ENCODE measurements at places on chromosomes 4 and X.

DNA sequence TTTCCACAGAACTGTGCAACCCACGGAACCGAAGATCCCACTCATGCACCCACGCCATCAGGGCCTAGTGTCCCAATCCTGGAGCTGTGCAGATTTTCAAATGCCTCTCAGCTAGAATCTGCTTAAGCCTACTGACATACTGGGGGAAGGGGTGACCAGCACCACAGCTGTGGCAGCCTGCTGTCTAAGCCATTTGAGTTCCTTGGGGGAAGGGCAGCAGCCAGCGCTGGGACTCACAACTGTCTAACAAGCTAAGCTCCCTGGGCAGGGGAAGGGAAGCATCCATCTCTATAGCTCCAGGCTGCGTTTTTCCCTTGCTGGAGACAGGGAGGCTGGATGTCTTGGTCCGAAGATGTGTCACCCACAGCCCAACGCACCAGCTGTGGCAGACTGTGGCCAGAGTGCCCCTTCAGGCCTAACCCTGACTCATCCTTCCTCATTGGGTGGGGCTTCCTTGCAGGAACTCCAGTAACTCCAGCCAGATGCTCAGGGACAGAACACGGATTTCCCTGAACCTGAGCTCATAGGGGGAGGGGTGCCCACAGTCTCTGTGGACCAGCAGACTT lies 194.8 kb downstream of the CHRDL1 start:
- no peak for DNase-seq

- DNase-seq: peak; percentile 62
These were observed 1.2 kb downstream of the TMSB4X start for GRCh38 chrX:12975991-12976558.

DNA sequence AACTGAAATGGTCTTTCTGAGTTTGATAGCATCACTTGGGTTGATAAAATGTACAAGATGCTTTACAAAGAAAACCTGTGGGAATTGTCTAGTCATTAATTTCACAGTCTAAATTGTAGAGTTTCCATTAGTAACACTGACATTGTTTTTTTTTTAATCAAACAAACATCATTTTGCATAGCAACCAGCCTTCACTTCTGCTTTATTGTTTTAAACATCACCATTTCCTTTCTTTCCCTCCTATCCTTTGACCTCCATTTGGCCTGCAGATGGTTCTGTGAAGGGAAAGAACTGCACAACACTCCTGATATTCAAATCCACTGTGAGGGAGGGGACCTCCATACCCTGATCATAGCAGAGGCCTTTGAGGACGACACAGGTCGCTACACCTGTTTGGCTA lies 171.1 kb downstream of the PALLD start:
- DNase-seq: no peak

DNA sequence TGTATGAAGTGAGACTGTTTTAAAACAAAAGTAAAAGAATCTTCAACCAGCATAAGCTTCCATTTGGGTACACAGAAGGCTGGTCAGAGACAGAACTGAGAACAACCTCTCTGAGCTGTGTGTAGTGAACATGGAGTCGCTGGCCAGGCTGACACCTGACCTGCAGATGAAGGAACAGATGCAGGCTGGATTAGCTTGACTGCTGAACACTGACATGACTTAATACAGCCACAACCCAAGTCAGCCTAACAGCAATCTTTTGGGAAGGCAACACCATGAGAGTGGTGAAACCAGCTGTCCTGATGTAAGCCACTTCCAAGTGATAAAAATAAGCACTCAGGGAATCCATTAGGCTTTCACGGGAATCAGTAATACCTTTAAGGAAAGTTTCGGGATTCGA lies 10.1 kb downstream of the SCARB2 start:
- DNase-seq: no peak

GRCh38 chrX:72028701-72029470 lies 102.8 kb downstream of the RTL5 start:
- no peak for DNase-seq

DNA sequence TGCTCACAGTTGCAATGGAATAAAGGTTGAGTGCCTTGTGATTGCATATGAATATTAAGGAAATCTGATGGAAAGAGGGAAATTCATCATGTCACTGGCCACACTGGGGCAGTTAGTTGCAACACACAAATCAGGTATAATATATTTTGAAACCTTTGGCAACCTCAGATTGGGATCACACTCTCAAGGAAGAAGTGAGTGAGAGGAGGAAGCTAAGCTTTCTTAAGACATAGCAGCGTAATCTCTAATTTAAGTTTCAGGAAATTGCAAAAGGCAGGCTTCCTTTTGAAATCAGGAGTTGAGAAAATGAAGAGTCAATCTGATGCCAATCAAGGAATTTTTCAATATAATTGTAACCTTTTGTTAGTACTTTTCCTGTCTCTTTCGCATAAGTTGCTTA lies 12.3 kb upstream of the CLTRN start:
- peak; percentile 39 for DNase-seq

- DNase-seq: no peak
These were observed 89.4 kb downstream of the AMMECR1 start for GRCh38 chrX:110228453-110228852.

DNA sequence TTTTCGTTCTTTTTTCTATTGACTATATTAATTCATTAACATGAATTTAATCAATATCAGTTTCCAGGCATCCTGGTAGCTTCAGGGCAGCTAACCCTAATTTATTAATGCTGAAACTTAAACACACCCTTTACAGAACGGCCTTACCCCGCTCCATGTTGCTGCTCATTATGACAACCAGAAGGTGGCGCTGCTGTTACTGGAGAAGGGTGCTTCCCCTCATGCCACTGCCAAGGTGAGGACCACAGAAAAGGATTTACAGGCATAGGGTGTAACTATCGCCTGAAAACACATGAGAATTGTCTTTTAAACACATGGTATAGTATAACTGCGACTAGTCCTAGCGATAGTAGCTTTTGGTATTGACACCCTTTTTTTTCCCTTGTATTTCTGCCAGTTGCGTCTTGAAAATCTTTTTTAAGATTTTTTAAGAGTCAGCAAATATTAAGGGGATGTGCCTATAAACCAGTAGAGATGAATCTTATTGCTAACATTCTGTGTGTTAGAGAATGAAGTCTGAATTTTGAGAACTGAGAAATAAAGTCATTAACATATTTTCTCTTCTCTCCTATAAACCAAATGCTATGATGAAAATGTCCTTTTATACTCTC lies 229.0 kb downstream of the ANK2 start:
- peak; percentile 86 for DNase-seq

DNA sequence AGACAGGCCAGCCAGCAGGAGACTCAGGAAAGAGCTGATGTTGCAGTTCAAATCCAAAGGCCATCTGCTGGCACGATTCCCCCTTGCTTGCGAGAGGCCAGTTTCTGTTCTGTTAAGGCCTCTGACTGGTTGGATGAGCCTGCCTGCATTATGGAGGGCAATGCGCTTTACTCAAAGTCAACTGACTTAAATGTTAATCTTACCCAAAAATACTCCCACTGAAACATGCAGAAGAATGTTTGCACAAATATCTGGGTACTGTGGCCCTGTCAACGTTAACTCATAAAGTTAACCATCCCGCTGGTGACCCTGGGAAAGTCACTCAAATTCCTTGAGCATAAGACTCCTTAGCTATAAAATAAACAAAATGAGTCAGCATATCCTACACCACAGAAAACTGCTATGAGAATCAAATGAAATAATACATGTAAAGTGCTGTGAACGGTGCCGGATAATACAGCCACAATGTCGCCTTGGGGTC lies 326.4 kb downstream of the EVC2 start:
- no peak for DNase-seq

DNA sequence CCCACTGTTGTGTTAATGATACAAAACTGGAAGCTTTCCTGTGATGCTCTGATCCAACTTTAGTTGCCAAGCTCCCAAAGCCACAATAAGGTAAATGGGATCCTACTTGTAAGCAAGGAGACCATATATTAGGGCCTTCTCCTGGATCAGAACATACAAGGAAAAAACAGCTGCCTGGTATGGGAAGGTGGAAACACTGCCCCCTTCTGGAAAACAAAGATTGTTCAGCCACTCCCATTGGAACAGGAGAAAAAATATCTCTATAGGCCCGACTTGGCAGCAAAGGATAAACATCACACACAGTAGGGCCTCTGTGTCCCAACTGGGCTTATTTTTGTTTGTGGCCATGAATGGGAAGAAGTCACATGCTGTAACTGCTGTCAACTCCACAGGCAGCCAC lies 166.5 kb downstream of the TBX22 start:
- peak; percentile 0 for DNase-seq

DNA sequence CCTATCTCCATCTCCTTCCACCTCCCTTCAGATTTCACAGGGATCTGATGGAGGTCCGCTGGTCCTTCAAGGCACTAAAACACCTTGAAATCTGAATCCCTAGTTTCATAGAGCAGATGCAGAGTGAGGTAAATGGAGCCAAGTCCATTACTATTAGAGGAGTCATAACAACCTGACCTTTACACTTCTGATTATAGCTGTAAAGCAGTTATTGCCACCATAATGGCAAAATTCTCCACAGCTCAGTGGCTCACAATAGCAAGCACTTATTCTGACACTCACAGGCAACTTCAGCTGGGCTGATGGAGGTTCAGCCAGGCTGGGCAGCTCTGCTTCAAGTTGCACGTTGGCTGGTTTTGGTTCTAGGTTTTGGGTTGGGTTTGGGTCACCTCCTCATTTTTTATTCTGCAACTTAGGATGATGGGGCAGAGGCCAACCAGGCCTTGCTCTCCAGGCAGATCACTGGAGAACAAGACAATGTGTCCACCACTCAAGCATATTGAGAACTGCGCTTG lies 51.4 kb upstream of the LRAT start:
- no peak for DNase-seq

- DNase-seq: peak; percentile 62
These were observed 61.3 kb upstream of the SCOC start for GRCh38 chr4:140312100-140312499.

GRCh38 chr4:142917678-142918077 lies 71.6 kb upstream of the INPP4B start:
- DNase-seq: no peak

DNA sequence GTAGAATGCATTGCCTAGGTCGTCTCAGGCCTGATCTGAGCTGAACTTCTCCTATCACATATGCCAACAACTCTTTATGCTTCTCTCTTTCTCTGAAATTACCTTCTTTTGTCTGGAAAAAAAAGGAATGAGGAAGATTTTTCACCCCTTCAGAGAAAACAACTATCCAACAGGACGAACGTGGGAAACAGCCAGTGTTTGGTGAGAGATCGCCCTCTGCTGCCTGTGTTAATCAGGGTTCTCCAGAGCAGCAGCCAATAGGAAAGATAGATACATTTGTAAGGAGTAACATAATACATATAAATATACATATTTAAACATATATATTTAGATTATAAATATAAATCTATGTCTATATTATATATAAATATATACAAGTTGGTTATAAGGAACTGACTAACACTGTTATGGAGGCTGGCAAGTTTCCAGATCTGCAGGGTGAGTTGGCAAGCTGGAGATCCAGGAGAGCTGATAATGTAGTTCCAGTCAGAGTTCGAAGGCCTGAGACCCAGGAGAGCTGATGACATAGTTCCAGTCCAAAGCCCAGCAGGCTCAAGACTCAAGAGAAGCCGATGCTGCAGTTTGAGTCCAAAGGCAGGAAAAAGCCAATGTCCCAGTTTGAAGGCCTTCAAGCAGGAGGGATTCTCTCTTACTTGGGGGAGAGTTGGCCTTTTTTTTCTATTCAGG lies 13.3 kb downstream of the CETN2 start:
- DNase-seq: peak; percentile 61

- DNase-seq: no peak
These were observed 11.5 kb downstream of the PRDM8 start for GRCh38 chr4:80208610-80209339.

DNA sequence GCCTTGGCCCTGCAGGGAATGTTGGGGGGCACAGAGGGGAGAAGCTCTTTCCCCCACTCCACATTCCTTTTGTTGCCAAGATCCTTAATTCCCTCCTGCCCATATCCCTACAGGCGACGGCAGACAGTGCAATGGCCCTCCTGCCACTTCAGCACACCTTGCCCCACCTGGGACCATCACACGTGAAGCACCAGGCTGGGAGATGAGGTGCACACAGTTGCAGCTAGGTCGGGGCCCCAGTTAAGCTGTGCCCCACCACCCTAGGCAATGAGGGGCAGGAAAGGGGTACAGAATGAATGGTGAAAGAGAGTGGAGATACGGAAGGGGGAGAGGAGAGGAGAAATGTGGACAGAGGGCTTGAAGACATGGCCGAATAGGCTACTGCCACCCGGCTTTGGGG lies 26.2 kb downstream of the NALF2 start:
- no peak for DNase-seq

GRCh38 chrX:123256378-123256777 lies 72.3 kb downstream of the GRIA3 start:
- DNase-seq: no peak

- no peak for DNase-seq
These were observed 133.8 kb upstream of the ANKRD50 start for GRCh38 chr4:124846306-124846705.

Measured in hematopoietic multipotent progenitor cell treated with erythropoietin and hydrocortisone succinate and interleukin-3 and kit ligand, for 6 days (in vitro differentiated cells).